ENCODE measurements at places on chromosomes 4 and X.

DNA sequence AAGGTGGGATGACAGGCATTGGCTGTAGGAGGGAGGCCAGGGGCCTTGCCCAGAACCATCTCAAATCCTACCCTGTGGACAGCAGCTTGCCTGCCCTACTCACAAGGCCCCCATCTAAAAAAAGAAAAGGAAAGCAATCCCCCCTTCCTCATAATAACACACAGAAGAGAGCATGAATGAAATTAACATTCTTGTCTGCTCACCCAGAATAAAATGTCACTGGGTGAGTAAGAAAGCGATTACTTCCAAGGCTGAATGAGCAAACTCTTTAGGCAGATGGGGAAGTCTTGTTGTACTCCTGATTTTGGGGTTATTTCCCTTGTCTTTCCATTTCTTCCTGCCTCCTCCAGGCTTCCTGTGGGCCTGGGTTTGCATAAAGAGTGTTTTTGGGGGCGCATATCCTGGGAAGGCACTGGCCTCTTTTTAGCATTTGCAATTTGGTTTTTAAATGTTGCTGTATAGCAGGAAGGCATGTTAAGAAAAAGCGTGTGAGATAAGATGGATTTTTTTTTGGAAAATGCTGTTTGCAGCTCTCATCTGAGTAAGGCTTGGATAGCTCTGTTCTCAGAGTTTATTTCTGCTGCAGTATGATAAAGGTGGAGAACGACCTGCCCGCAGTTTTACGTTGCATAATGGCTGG is 248.3 kb upstream of the GATB start:
- peak; percentile 4 for DNase-seq

- DNase-seq, result peak; percentile 3
Measured at GRCh38 chr4:142913461-142914030, 67.4 kb upstream of the INPP4B start.

GRCh38 chr4:60522265-60522664 is 677.9 kb upstream of the ADGRL3 start:
- no peak for DNase-seq

DNA sequence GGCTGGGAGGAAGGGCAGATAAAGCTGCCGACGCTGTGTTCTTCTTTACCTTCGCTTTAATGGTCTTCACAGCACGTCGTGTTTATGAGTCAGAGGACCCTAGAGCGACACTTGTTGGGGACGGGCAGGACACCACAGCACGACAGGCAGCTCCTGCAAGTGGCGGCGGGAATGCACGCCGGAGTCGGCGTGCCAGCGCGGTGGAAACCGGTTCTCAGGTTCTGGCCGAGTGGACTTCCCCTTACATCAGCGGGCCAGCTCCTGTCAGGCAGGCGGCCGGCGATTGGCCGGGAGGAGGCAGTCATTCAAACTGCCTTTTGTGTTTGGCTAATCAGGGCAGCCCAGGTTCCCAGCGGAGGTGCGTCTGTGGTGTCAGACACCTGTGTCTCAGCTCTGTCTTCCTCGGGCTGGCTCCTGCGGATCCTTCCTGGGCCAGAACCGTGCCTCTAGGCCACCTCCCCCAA is 150.9 kb downstream of the SHROOM3 start:
- DNase-seq, result peak; percentile 68

- peak; percentile 83 for DNase-seq
Measured at GRCh38 chr4:8315435-8316250, 46.1 kb downstream of the HTRA3 start.

DNA sequence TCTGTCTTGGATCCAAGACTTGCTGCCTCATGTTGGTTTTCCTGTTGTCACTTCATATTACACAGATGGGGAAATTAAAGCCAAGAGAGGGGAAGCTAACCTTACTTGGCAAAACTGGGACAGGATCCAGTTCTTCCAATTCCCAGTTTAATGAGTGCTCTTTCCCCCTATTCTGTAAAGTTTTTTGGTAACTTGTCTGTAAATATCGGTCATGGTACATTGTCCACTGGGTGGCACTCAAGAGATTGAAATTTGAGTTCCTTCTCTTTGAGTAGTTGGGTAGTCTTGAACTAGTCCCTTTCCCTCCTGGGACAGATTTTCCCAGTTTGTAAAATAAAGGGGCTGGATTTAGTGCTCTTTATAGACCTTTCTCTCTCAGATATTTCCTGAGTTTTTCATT is 12.4 kb upstream of the EOLA2 start:
- DNase-seq, result peak; percentile 61

DNA sequence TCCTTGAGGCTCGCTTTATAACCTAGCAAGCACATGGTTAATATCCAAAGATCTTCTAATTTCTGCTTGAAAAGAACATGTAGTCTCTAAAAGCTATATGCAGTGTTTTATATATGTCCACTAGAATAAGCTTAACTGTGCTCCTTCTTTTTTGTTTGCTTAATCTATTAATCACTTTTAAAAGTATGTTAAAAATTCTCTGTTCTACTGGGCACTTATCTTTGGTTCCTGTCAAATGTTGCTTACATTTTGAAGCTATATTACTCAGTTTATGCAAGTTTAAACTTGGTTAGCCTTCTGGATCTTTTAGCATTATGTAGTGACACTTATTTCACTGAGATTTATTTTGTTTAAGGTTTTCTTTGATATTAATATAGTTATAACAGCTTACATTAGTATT is 32.5 kb downstream of the MAOA start:
- DNase-seq, result no peak

DNA sequence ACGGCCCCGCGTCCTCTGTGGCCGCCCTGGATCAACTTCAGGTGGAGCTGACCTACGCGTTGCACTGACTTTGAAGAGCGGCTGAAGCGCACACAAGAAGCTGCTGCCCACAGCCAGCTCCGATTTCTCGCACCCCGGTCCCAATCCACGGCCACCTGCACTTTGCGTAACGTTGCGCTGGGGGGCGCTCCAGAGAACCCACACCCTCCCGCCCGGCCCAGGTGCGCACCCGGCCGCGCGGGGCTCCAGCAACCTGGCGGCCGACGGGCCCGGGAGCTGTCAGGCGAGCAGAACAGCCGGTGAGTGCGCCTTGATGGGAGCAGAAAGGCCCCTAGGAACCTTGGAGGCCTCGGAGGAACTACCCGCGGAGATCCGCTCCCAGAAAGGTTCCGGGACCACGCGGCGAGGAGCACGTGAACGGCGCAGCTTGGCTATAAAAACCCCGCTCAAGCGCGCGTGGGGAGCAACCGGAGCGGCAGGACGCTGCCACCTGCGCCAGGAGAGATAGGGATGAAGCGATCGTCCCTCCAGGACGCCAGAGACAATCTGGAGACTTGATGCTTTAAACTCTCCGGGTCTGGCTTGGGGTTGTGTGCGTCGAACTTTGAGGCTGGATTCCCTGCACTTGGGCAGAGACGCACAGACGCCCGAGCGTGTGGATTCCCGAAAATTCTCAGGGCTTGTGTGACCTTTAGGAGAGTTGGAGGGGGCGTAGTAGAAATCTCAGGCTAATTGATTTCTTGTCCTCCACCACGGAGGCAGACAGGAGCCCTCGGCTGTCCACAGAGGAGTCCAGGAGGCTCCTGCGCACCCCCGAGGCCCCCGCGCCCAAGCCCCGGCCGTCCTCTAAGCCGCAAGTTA is 591 bp upstream of the NWD2 start:
- no peak for DNase-seq

DNA sequence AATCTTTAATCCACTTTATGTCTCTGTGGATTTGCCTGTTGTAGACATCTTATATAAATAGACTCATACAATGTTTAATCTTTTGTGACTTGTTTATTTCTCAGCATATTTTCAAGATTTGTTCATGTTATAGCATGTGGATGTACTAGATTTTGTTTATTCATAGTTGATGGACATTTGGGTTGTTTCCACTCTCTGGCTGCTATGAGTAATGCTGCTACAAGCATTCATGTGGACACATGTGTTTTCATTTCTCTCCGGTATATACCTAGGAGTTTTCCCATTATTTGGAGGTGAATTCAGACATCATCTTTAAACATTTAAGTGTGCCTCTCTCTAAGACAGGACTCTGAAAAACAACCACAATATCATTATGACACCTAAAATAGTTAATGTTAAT is 2.3 kb downstream of the IKBKG start:
- peak; percentile 74 for DNase-seq

DNA sequence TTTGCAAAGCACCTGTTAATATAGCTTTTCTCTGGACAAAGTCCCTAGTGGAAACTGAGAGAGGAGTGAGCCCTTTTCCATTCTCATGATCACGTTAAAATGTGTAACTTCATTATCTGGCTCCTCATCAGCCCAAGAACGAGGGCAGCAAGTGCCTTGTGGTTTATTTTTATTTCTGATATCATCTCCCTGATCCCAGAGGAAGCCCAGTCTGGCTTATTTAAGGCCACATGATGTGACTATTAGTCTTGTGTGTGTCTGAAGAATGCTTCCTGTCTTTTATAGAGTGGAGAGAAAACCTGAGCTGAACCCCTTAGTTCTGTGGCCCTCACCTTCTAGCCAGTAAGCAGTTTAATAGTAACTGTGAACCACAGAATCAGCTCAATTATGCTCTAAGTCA is 67.2 kb downstream of the LHFPL1 start:
- no peak for DNase-seq

- peak; percentile 51 for DNase-seq
Measured at GRCh38 chr4:52173470-52174045, 122.5 kb downstream of the SPATA18 start.

DNA sequence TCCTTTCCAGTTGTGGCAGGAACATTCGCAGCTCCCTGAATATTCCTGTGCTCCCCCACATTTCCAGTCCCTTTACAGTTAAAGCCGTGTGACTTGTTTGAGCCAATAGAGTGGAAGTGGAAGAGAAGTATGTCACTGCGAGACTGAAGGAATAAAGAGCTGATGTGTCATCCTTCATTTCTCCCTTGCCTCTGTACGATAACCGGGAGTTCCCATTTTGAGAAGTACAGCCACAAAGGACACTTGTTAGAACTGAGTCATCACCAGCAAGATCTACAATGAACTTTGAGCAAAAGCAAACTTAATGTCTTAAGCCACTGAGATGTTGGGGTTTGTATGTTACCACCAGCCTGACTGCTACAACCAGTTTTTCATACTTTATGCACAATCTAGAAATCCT is 92.3 kb downstream of the SPRY1 start:
- peak; percentile 88 for DNase-seq

DNA sequence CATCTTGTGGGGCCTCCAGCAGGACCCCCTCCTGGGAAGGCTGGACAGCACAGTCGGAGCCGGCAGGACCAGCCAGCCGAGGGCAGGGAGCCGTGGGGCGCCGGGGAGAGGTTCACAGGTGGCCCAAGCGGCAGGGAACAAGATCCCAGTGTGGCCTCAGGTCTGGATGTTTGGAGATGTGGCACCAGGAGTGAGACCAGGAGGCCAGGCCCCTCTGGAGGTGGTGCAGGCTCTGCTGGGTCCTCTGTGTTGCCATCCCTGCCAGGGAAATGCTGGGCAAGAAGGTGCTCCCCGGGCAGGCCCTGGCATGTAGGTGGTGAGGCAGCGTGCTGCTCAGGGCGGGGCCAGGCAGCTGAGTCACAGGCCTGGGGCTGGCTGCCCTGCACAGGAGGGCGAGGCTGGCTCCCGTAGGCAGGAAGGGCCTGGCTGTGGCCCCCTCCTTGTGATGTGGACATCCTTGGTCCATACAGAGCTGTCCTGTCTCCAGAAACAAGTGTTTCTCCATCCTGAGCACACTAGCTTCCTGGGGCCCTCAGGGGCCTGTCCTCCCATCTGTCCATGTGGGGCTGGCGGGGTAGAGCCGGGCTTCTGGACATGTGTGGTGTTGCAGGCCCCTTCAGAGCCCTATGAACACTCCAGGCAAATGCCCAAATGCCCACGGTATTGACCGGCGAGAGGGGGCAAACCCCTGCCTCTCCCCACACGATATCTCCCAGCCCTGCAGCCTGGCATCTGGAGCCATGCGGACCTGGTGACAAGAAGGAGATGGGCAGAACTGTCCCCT is 4.8 kb upstream of the HGFAC start:
- DNase-seq, result peak; percentile 41

- DNase-seq, result no peak
Measured at GRCh38 chr4:7810783-7811535, 128.7 kb downstream of the AFAP1 start.

DNA sequence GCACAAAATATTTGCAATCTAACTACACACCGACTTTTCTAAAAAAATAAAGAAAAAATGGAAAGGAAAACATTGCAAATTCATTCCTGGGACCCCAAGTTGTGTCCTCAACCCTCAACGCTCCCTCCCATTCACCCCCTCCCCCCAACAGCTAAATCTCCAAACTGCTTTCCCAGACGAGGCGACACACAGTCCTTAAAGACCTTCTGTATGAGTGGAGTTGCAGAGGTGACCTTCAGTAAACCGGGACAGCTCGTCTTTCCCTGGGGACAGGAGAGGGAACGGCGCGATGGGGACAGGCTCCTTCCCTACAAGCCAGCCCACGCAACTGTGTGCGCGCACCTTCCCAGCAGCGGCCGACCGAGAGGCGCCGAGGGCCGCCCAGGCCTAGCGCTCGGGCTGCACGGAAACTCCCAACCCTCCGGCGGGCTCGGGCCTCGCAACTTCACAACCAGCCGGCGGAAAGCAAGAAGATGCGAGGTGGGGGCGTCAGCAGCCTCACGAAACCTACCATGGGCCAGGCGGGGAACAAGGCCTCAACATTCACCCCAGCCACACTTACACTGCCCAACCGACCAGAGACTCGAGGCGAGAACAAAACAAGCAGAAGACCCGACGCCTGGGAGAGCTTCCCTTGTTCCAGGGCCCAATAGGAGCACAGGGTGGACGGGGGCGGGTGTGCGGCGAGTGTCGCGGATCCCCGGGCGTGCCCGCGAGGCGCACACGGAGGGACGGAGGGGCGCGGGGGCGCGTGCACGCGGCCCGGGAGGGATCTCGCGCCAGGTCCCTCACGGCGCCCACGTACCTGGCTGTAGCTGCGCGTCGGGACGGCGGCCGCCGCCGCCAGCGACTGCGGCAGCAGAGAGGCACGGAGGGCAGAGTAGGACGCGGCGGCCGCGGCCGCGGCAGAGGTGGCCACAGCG is 763 bp downstream of the GRSF1 start:
- peak; percentile 70 for DNase-seq

GRCh38 chrX:121356850-121357171 is 309.4 kb downstream of the GLUD2 start:
- no peak for DNase-seq

- no peak for DNase-seq
Measured at GRCh38 chrX:27222661-27223060, 240.5 kb downstream of the PPP4R3C start.

- DNase-seq, result no peak
Measured at GRCh38 chrX:9700555-9700954, 65.1 kb downstream of the GPR143 start.

DNA sequence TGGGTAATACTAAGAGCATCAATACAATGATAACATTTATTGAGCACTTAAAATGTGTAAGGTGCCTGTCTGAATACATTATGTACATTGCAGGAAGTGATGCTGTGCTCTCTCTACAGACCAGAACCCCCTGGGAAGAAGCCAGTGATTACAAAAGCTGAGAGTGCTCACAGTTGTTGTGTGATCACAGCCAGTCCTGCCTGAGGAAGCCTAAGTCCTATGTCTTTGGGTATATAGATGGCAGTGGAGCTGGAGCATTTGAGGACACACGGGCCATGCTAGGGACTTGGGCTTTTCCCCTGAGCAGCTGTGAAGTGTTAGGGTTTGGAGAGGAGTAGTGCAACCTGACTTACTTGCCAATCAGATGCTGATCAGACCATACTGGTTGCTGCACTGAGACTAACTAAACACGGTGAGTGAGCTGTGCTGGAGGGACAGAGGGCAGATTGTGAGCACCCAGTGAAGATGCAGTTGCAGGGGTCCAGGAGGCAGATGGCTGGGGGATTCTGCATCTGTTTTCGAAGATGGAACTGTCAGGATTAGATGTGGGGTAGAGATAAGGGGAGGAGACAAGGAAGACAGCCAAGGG is 60.8 kb upstream of the TBC1D14 start:
- DNase-seq, result peak; percentile 35
